Bronchial smooth muscle cell (primary cell): ENCODE measurements at places on chromosomes 6 and 20. TPM values are rescaled to one million over a fixed set of nuclear protein-coding genes. Genes with fewer than 3 reads are reported as not detected.

Gene ENPP5
- under 0.01 TPM in 1 of 2 replicates, not detected in the other for total RNA-seq

Gene PIGT
- total RNA-seq = 17.5 and 29.5 TPM in 2 replicates

Gene HSPA1A
- total RNA-seq = 92.2 and 182 TPM in 2 replicates

Gene CLPSL1
- not detected in 2 replicates for total RNA-seq

Gene CRISP3
- not detected in 2 replicates for total RNA-seq
